GM12878 (cell line): ENCODE measurements at places on chromosomes 12 and 14.

DNA sequence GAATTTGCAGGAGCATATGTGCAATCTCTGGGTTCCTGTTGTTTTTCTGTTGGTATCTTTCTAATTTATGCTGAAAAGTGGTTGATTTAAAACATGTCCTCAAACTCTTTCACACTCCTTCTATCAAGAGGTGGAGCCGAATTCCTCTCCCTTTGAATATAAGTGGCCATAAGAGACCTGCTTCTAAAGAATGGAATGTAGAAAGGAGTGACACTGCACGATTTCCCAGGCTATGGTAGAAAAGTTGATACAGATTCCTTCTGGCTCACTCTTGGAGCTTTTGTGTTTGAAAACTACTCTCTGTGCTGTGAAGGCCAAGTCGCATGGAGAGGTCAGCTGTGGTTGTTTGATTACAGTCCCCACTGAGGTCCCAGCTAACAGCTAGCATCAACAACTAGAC is 613.2 kb downstream of the ETNK1 start:
- no peak for DNase-seq

DNA sequence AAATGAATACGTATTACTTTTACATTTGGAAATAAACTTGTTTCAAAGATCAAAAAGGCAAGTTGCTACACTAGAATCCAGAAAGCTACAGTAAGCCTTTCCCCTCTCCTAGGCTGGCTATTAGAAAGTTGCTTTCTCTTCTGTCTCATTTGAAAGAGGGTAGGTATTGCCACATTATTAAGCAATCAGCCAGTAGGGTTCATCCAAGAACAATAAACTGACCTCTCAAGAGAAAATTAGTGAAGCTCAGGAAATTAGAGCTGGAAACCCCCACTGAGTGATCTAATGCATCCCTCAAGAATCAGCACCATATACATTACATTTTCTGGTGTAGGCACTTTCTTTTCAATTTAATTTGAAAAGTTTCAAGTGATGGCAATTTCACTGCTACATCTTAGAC is 4.5 kb upstream of the TMEM233 start:
- DNase-seq = no peak

DNA sequence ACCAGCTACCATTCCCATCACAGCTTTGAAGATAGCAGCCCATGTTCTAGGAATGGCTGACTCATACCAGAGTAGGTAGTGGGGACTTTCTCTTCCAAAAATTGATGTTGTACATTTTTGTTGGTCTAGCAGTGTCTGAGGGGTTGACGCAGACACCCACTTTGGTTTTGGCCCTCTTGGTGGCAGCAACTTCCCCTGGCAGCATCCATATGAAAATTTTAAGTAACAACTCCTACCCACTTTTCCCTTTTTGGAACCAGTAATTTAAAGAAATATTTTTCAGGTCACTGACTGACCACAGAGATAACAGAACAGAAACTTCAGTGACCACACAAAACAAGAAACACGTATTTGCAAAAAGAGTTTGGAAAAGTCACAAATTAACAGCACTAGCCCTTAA is 162.0 kb upstream of the TMCC3 start:
- DNase-seq = peak; percentile 71

DNA sequence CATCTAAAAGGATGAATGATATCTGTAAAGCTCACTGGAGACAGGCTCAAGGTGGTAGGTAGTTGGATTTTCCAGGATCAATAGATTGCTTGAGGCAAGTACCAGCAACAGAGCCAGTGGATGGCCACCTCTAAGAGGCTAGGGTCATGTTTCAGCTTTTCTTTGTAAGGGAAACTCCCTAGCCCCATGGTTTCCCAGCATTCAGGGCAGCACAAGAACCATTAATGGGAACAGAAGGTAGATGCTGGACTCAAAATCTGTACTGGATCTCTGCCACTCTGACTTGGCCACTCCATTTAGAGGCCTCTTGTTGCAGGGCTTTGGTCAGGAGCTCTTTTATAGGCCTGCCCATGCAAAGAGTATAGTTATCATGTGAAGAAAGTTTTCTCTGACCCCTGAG is 76.1 kb upstream of the DYRK2 start:
- DNase-seq = no peak

GRCh38 chr12:121424624-121424975 is 24.7 kb downstream of the RNF34 start:
- DNase-seq = no peak

GRCh38 chr12:113863455-113863845 is 102.7 kb downstream of the RBM19 start:
- DNase-seq = no peak
